Gastrocnemius medialis (tissue), 4 donors: ENCODE measurements at places on chromosomes 4 and X.
A peak's percentile ranks its signal among the peaks of the same experiment; 100 is the strongest.

DNA sequence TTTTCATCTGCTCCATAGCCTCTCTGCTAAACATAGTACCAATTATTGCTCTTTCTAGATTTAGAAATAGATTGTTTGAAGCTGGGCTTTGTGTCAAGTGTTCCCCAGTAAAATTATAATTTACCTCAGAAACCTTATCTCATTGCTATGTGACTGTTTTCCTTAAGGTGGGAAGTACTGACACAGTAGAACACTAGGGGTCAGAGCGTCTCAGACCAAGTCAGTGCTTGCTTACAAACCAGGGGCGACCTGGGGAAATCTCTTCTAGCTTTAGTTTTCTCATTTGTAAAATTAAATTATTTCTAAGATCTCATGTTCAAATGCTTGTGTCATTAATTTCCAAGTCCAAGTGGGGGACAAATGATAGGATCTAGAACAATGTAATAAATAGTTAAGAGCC, 360.4 kb downstream of the RAPGEF2 start:
- H3K27ac ChIP-seq = no peak overlapping the region
- no peaks in the 10 kb centered on the region for H3K4me1 ChIP-seq
- H3K27me3 ChIP-seq = no peaks in the 10 kb centered on the region
- no peak for DNase-seq

DNA sequence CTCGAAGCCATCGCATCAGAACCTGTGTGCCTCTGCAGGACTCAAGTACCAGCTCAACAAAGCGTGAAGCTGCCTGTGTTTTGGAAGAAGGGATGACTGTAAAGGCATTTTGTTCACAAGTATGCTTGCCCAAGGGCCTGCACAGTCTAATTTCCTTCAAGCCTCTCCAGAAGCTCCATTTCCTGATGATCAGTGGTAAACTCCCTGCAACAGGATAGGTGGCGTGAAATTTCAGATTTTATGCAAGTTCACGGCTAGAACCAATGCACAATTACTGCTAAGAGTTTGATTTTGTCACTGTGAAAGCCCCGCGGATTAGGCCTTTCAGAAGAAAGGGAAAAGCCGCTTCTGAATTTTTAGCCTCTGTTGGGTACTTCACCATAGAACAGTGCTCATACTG, 89.2 kb upstream of the TAPT1 start:
- no peak for DNase-seq
- no peaks in the 10 kb centered on the region for H3K4me1 ChIP-seq
- H3K4me3 ChIP-seq = no peak overlapping the region
- no peaks in the 10 kb centered on the region for H3K36me3 ChIP-seq
- H3K27ac ChIP-seq = no peak overlapping the region

DNA sequence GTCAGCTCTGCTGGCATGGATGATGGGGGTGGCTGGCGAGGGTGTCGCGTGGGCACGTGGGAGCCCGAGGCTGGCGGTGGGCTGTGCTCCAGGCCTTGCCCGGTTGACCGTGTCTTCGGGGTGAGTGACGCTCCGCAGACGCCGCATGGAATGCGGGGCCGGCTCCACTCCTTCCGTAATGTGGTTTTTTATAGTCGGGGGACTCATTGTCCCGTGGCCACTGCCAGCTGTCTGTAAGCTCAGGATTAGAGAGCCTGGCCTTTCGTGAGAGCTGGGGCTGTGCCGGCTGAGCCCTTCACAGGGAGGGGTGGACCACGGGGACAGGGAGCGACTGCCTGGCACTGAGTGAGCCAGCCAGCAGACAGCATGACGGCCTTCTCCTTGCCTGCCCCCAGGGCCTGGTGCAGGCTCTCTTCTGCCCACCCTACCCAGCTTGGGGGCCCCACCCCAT, 20.4 kb downstream of the DOK7 start:
- peak; percentile 99 for DNase-seq
- peaks cover 53% of the 10 kb centered on the region for H3K4me1 ChIP-seq
- H3K27ac ChIP-seq = peak overlapping the region; percentile 99
- H3K27me3 ChIP-seq = no peaks in the 10 kb centered on the region

DNA sequence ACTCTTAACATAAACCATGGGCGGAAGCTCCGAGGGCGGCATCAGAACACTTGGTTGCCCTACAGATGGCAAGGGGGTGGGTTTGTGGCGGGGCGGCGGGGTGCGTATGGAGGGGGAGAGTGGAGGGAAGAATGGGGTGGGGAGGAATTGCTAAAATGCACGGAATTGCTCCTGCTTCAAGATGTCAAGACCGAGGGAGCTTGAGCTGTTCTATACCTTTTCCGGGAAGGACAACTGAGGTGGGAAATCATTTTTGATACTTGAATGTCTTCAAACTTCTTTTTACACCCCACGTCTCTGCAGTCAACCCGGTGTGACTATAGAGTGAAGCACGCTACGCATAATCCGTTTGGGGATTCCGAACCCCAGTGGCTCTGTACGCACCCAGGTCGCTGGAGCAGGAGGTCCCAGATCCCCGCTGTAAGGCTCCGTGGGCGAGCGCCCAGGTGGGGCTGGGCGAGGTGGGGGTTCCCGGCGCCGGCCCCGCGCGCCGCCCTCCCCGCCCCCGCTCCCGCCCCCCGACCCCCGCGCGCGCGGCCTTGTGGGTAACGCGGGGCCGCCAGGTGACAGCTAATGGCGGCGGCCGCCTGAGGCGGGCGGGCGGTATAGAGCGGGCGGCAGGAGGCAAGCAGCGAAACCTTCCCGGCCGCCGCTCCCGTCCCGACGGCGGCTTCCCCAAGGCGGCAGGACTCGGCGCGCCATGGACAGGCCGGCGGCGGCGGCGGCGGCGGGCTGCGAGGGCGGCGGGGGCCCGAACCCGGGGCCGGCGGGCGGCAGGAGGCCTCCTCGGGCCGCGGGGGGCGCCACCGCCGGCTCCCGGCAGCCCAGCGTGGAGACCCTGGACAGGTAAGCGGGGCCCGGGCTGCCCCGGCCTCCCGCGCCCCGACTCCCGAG, at the start of gene MTMR1:
Gene MTMR1, plus strand, starts transcription at position 566 of the 894 bp plus-strand sequence. Its CDS starts 135 bp downstream, at position 701.
- H3K36me3 ChIP-seq = no peaks in the 10 kb centered on the region
- H3K27me3 ChIP-seq = no peaks in the 10 kb centered on the region
- DNase-seq = no peak
- peak within 1 kb of the TSS; percentile 60 for H3K4me3 ChIP-seq
- peaks cover 7% of the 10 kb centered on the region for H3K4me1 ChIP-seq
- peak within 1 kb of the TSS; percentile 82 for H3K27ac ChIP-seq

DNA sequence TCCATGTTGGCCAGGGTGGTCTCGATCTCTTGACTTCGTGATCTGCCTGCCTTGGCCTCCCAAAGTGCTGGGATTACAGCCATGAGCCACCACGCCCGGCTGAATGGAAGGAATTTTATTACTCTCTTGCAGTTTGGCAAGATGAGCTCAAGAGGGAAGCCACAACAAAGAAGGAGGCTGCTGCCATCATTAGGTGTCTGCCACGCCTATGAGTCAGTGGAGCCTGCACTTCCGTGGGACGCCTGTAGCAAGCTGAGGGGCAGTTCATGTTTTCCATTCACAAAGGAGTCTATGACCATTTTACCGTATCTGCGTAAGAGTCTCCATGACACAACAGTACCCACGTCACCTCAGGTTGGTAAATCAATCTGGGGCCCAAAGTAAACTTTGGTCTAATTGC, 51.2 kb upstream of the CHRNA9 start:
- no peak for DNase-seq
- H3K36me3 ChIP-seq = no peaks in the 10 kb centered on the region
- H3K27me3 ChIP-seq = no peaks in the 10 kb centered on the region
- no peaks in the 10 kb centered on the region for H3K4me1 ChIP-seq

GRCh38 chr4:101075536-101075935, 271.8 kb downstream of the PPP3CA start:
- no peak overlapping the region for H3K27ac ChIP-seq
- no peak for DNase-seq
- H3K27me3 ChIP-seq = no peaks in the 10 kb centered on the region
- H3K36me3 ChIP-seq = no peaks in the 10 kb centered on the region
- H3K4me1 ChIP-seq = no peaks in the 10 kb centered on the region

DNA sequence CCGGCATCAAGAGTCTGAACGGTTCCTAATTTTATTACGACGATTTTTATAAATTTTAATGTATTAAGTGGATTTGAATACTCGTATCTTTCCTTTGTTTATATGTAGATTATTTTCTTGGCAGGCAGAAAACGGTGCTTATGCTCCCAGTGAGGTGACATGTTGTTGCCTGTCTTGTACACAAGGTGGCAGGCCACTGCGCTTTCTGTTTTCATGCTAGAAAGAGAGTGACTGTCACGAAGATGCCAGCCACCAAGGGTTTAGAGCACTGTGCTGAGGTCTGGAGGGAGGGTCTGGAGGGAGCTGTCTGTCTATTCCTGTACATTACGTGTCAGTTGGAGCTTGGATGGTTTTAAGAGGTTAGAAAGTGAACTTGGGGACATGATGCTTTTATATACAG, 87.7 kb downstream of the SHROOM2 start:
- no peak overlapping the region for H3K4me3 ChIP-seq
- no peaks in the 10 kb centered on the region for H3K36me3 ChIP-seq

DNA sequence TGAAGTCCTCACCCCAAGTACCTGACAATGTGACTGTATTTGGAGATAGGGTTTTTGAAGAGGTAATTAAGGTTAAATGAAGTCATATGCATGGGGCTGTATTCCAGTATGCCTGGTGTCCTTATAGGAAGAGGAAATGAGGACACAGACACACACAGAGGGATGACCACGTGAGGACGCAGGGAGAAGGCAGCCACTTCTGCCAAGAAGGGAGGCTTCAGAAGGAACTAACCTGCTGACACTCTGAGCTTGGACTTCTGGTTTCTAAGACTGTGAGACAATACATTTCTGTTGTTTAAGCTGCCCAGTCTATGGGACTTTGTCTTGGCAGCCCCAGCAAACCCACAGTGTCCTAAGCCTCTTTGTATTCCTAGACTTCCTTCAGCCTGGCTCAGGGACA, 3.0 kb upstream of the SLC2A9 start:
- peaks cover 26% of the 10 kb centered on the region for H3K4me1 ChIP-seq
- no peaks in the 10 kb centered on the region for H3K36me3 ChIP-seq
- no peak for DNase-seq
- no peaks in the 10 kb centered on the region for H3K27me3 ChIP-seq

DNA sequence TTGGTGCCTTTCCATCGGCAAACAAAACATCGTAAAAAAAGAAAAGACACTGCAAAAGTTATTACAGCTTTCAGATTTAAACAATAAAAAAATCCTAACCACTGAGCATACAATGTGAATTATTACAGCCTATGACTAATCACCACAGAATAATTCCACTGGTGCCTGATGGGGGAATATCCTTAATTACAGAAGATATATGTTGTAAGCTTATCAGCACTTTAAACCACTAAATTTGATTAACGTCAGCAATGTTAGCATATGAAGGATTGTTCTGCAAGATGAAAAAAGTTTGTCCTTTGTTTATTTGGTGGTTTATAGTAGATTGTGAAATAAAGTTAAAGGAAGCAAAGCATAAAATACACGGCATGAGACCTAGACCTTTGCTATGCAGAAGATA, 210.2 kb upstream of the ADAMTS3 start:
- H3K27me3 ChIP-seq = no peaks in the 10 kb centered on the region
- H3K36me3 ChIP-seq = no peaks in the 10 kb centered on the region
- no peaks in the 10 kb centered on the region for H3K4me1 ChIP-seq
- DNase-seq = no peak
- H3K4me3 ChIP-seq = no peak overlapping the region
- H3K27ac ChIP-seq = no peak overlapping the region

DNA sequence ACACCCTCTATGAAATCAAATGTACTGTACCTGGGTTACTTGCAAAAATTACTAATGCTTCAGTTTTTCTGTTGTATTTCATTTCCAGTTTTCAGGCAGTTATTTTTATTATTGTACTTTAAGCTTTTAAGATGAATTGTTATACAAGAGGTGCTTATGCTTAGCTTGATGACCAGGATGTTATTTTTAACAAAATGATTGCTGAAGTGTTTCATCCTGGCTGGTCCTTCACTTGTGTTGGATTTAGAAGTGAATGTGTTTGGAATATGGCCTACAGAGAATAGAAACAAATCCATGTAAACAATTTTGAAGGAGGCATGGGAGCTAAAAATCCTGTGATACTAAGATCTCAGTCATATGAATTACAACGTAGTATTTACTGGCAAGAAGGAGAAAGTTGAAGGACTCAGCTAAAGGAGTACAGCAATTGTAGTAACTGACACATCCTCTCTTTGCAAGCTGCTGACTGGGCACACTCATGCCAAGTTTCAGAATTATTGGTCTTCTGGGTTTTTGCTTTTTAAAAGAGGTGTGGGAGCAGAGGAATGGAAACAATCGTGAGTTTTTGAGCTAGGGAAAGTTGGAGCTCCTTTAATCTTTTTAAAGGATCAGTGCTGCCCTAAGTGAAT, 9.2 kb downstream of the UBE2A start:
- DNase-seq = no peak
- no peaks in the 10 kb centered on the region for H3K27me3 ChIP-seq
- H3K27ac ChIP-seq = peak overlapping the region; percentile 20
- no peak overlapping the region for H3K4me3 ChIP-seq
- H3K36me3 ChIP-seq = no peaks in the 10 kb centered on the region
- peaks cover 11% of the 10 kb centered on the region for H3K4me1 ChIP-seq

DNA sequence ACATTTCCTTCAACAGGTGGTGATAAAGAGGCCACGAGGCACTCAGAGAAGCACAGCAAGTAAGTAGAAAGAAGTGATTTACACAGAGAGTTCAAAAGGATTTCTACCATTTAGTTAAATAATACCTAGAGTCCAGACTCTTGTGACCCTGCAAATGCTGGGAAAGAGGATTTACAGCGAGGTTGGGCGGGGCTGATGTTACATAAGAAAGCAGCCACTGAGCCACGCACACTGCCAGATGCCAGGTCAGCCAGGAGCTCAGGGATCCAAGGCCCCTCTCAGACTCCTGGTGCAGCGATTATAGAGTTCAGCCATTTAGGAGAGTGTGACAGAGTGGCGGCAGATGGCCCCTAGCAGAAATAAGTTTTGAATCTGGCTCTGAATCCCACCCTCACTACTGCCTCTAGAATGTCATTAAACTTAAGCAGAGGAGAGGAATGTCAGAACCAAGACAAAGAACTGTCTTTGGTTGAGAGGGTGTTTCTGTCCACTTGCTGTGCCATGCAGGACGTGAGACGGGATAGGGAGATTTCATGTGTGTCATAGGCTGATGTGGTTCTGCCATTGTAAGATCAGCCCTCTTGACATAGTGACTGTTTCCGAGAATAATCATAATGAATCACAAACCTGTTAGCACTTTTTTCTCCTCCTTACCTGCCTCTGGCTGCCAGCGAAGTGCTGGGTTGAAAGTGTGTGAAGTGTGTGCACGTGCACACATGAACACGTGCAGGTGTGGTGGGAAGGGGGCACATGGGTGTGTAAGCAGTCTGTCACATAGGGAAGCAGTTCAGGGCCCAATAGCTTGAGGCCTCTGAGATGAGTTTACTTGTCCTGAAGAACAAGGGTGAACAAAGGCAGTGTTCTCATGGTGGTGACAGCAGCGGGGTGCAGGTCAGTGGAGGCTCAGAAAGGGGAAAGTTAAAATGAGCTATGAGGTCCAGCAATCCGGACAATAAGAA, 50.1 kb downstream of the MFAP3L start:
- no peak for DNase-seq
- H3K27ac ChIP-seq = no peak overlapping the region
- no peak overlapping the region for H3K4me3 ChIP-seq
- H3K27me3 ChIP-seq = peaks cover 3% of the 10 kb centered on the region

GRCh38 chr4:117455088-117455487, 369.7 kb upstream of the TRAM1L1 start:
- no peaks in the 10 kb centered on the region for H3K36me3 ChIP-seq
- DNase-seq = no peak
- no peaks in the 10 kb centered on the region for H3K27me3 ChIP-seq
- H3K4me3 ChIP-seq = no peak overlapping the region
- no peaks in the 10 kb centered on the region for H3K4me1 ChIP-seq
- H3K27ac ChIP-seq = no peak overlapping the region
